ENCODE measurements at places on chromosomes 7 and 10.

GRCh38 chr7:68434857-68435256 is 1163.4 kb upstream of the AUTS2 start:
- no peak for DNase-seq

DNA sequence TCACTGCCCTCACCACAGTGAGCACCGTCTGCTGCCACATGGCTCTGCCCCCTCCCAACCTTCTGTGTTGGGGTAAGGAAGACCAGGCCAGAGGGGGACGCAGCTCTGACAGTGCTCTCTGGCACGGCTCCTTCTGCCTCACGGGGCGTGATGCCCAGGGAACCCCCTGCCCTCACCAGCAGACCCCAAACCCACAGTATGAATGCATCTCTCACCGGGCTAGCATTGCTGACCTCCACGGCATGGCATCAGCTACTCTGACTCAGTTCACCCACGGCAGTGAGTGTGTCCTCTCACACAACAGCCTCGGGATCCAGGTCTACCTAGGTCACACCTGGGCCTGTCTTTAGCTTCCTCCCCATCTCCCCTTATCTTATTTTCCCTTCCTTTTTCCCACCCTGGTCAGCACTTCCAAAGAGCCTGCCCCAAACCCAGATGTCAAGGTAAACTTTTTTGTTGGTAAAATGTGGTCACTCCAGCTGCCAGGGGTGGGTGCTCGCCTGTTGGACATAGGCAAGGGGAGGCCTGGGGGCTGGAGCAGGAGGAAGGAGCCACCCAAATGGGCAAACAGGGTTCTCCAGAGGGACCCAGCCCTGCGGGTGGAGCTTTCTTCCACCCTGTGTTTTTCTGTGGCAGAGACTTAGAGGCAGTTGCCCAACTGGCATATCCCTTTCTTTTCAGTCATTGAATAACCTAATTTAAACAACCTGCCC is 4.4 kb downstream of the CALML3 start:
- DNase-seq: no peak

- no peak for DNase-seq
Observed at GRCh38 chr7:79524048-79524447, 70.6 kb upstream of the MAGI2 start.

GRCh38 chr10:88582411-88582805 is 710 bp downstream of the RNLS start:
- DNase-seq: no peak

GRCh38 chr7:114158275-114158674 is 239.5 kb upstream of the PPP1R3A start:
- DNase-seq: no peak

DNA sequence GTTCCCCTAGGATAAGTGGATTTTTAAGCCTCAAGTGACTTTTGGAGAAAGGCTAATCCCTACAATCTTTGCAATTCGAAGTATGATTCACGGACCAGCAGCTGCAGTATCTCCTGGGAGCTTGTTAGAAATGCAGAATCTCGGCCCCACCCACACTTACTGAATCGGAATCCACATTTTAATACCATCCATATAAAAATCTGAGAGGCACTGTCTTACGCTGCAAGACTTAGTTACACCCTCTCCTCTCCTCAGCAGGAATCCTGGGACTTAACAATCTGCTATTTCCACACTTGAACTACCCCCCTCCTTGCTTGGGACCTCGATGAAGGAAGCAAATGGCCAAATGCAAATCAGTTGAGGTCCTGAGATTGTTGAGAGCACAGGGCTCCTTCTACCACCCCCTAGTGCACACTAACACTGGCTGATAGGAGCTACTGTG is 21.0 kb downstream of the ITPRIP start:
- DNase-seq: no peak

DNA sequence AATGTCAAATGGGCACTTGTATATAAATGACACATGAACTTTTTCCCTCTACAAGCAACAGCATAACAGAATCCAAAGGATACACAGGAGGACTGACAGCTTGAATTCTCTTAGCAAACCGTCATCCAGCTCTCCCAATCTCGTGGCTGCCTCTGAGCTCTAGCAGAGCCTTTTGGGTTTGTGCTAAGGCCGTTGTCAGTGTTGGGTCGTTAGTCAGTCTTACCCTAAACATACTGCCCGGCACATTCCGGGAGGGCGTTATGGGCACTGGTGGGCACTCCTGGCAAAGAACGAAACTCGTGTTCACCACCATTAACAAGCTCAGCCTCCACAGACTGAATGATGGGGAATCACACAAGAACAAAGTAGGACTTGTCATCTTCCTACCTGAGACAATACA is 19.6 kb upstream of the ENO4 start:
- no peak for DNase-seq

DNA sequence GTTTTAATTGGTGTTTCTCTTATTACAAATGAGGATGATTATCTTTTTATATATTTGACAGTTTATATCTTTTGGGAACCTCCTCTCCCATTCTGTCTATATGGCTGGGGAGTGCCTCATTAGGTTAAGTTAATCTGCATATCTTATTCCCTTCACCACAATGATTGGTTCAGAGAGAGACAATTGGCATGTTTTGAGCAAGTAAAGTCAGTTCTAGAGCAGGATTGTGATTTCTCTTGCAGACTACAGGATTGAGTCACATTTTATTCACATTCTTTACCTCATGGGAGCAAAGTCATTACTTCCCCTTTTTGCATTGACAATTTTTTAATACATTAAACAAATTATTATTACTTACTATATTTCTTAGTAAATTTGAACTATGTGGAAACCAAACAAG is 345.6 kb downstream of the MDFIC start:
- no peak for DNase-seq

DNA sequence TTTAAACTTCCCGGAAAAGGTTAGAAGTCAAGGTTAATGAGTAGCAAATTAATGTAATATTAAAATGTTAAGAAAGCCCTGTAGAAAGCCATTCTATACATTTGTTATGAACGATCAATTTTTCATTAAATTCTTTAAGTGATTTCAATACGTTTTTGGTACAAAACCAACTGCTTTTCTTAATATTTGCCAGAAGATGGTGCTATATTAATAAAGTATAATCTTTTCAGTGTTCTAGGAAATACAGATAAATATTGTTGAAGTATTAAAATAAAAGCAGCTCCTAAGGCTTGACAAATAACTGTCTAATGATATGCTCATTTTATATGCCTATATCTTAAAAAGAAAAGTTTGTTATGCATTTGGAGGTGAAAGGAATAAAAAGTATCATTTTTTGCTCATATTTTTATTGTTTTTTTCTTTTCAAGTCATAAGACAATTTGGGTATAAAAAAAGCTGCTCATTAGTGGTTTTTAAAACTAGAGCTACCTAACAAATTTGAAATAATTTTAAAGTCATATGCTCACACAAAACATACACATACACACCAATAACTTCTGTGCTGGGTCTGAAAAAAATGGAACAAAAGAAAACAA is 130.3 kb upstream of the POT1 start:
- peak; percentile 5 for DNase-seq

Measured in hematopoietic multipotent progenitor cell treated with erythropoietin and hydrocortisone succinate and interleukin-3 and kit ligand, for 8 days (in vitro differentiated cells).